ENCODE measurements at places on chromosomes 7 and 10. TPM values are rescaled to one million over a fixed set of nuclear protein-coding genes. Genes with fewer than 3 reads are reported as not detected.

- DNase-seq, result no peak
These were observed 30.8 kb upstream of the ZNF32 start for GRCh38 chr10:43679509-43679908.

The CFAP58 gene
- total RNA-seq, result 1.5 TPM

The GCC1 gene
- 15.2 TPM for total RNA-seq

The MYL7 gene
- not detected for total RNA-seq

DNA sequence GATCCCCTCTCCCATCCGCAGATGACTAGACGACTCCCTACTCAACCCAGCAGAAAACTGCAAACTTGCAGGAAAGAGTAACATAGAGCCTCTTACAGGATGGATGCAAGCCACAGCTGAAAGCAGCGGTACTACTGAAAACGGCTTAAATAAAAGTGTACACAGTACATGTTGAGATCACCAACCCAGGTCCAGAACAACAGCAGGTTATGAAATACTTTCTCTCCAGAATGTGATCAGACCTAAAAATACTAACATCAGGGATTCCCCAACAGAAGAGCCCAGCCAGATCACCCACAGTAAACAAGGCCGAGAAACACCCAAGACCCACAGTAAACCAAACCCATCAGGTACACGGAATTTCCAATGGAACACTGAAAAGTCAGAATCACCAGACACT is 13.2 kb downstream of the ATE1 start:
- DNase-seq, result no peak

The DNAJC12 gene
- 0.68 TPM for total RNA-seq

GRCh38 chr10:47047127-47047504 is 135.9 kb downstream of the PTPN20 start:
- no peak for DNase-seq

GRCh38 chr10:34681933-34682332 is 133.2 kb downstream of the PARD3 start:
- no peak for DNase-seq

GRCh38 chr10:91511549-91512330 is 101.6 kb downstream of the HECTD2 start:
- no peak for DNase-seq

- DNase-seq, result no peak
These were observed 12.5 kb downstream of the ZNF365 start for GRCh38 chr10:62386356-62387320.

The ZMIZ1 gene
- 42.7 TPM for total RNA-seq

- DNase-seq, result no peak
These were observed 44.2 kb downstream of the BPGM start for GRCh38 chr7:134690614-134691504.

The UFSP1 gene
- total RNA-seq, result 2.4 TPM

DNA sequence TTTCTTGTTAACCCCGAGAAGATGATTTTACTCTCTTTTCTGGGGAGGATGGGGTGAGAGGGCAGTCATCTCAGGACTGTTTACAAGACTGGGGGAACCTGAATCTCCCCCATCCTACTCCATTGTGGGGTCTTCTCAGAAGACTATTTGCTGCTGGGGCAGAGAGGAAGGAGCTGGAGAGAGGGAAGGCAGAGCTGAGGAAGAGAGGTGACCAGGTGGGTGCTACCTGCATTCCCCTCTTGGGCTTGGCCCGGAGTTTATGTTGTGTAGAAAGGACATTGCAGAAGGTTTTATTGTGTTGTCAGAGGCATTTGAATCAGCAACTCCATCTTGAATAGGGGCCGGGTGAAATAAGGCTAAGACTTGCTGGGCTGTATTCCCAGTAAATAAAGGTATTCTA is 247.1 kb upstream of the GALNT17 start:
- DNase-seq, result no peak

The CCDC172 gene
- not detected for total RNA-seq

GRCh38 chr10:79947083-79947415 is 1.9 kb downstream of the SFTPD start:
- DNase-seq, result peak; percentile 26

DNA sequence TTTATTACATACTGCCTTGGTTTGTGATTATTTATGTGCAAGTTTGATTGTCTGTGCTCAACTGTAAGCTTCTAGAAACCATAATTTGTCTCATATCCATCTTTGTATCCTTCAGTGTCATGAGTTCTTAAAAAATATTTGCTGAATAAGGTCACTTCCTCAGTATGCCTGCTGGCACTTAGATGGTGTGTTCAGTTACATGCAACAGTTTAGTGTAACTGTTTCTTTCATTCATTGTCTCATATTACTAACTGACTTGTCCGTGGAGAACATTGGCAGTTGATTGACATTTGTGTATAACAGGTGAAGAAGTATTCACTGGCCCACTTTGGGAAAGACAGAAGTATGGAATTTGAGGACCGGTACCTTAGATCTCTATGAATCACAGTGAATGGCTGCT is 236.9 kb downstream of the PRKG1 start:
- no peak for DNase-seq

The HOXA5 gene
- total RNA-seq, result not detected

- DNase-seq, result no peak
These were observed 161.1 kb upstream of the FRMD4A start for GRCh38 chr10:14491811-14492210.

The ITGB8 gene
- total RNA-seq, result 0.02 TPM

DNA sequence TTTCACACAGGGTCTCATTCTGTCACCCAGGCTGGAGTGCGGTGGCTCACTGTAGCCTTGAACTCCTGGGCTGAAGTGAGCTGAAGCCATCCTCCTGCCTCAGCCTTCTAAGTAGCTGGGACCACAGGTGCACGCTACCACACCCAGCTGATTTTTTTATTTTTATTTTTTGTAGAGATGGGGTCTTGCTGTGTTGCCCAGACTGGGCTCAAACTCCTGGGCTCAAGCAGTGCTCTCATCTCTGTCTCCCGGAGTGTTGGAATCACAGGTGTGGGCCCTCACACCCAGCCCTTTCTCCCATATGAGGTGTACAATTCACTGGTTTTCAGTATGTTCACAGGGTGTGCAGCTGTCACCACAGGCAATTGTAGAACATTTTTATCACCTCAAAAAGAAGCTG is 5.2 kb downstream of the INPP5A start:
- no peak for DNase-seq

GRCh38 chr7:28725045-28725642 is 233.0 kb downstream of the TRIL start:
- DNase-seq, result no peak

- no peak for DNase-seq
These were observed 766.9 kb downstream of the XPNPEP1 start for GRCh38 chr10:109156396-109156795.

The SLC18A2 gene
- total RNA-seq, result 0.09 TPM

The LIPK gene
- total RNA-seq, result not detected

- DNase-seq, result peak; percentile 20
These were observed 42.5 kb downstream of the ABLIM1 start for GRCh38 chr10:114615600-114616007.

DNA sequence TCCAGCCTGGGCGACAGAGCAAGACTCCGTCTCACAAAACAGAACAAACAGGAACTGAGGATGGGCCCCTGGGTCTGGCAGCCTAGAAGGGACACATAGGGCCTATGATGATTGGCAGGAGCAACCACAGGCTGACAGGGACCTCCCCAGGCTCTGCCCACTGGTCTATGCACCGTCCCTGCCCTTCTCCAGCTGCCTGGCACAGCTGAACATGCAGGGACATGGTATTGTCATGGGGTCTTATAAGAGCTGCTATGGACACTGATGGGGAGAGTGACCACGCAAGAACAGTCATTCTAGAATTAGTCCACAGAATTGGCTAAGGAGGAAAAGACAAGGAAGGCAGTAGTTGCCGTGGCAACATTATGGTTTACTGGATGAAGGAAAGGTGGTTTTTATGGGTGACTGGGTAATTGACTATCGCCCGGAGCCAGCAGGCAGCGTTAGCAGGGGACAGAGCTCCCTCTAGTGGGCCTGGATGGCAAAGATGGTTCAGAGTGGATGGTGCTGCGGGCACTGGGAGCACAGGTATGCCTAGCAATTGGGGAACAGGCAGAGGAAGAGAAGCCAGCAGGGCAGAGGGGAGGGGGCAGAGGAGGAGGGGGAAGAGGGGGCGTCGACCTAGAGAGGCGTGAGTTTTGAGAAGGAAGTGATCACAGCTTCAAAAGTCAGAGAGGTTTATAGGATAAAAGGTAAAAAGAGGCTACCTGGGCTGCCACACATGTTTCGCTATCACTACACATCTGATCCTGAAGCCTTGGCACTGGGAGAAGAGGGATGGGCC is 7.8 kb upstream of the TRIM56 start:
- DNase-seq, result peak; percentile 81

DNA sequence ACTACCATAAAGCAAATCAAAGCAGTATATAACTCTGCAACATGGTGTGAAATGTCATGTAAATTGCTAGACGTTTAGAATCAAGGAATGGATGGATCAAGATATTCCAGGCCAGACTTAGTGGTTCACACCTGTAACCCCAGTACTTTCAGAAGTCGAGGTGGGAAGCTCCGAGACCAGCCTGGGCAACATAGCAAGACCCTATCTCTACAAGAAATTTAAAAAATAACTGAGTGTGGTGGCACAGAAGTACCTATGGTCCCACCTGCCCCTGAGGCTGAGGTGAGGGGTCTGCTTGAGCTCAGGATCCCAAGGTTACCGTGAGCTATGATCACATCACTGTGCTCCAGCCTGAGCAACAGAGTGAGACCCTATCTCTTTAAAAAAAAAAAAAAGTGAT is 2.8 kb upstream of the EZH2 start:
- DNase-seq, result no peak

All from activated naive CD4-positive, alpha-beta T cell treated with anti-CD3 and anti-CD28 coated beads, Interleukin-2, amount 50 U/mL, for 72 hours (primary cell).